ENCODE measurements at places on chromosomes 2 and 18. TPM values are rescaled to one million over a fixed set of nuclear protein-coding genes. Genes with fewer than 3 reads are reported as not detected.

FOXD4L1 gene
- 0.10 TPM for total RNA-seq

UGT1A10 gene
- not detected for total RNA-seq

NPAS2 gene
- total RNA-seq = 1.5 TPM

UGT1A8 gene
- not detected for total RNA-seq

REG3G gene
- not detected for total RNA-seq

SCYGR6 gene
- not detected for total RNA-seq

NIFK gene
- 78.7 TPM for total RNA-seq

ASAP2 gene
- 0.20 TPM for total RNA-seq

GNLY gene
- total RNA-seq = 330 TPM

FAM161A gene
- total RNA-seq = 2.5 TPM

CCDC150 gene
- total RNA-seq = 16.6 TPM

SCN2A gene
- total RNA-seq = not detected

KCNJ3 gene
- not detected for total RNA-seq

NEU2 gene
- not detected for total RNA-seq

DSG4 gene
- not detected for total RNA-seq

SPATA3 gene
- not detected for total RNA-seq

CD207 gene
- total RNA-seq = not detected

CHN1 gene
- 1.8 TPM for total RNA-seq

TPO gene
- total RNA-seq = not detected

PAIP2B gene
- 0.74 TPM for total RNA-seq

FTCDNL1 gene
- total RNA-seq = 0.71 TPM

ACADL gene
- total RNA-seq = not detected

FEV gene
- not detected for total RNA-seq
